Activated T-helper 1 cell treated with Interleukin-2 at 50 U/mL for 16 hours (primary cell): ENCODE measurements at places on chromosomes 5 and 9.

- no peak for DNase-seq
These were observed 29.1 kb upstream of the ZFAND5 start for GRCh38 chr9:72394066-72394465.

- DNase-seq = no peak
These were observed 36.1 kb downstream of the ABLIM3 start for GRCh38 chr5:149177339-149177843.

DNA sequence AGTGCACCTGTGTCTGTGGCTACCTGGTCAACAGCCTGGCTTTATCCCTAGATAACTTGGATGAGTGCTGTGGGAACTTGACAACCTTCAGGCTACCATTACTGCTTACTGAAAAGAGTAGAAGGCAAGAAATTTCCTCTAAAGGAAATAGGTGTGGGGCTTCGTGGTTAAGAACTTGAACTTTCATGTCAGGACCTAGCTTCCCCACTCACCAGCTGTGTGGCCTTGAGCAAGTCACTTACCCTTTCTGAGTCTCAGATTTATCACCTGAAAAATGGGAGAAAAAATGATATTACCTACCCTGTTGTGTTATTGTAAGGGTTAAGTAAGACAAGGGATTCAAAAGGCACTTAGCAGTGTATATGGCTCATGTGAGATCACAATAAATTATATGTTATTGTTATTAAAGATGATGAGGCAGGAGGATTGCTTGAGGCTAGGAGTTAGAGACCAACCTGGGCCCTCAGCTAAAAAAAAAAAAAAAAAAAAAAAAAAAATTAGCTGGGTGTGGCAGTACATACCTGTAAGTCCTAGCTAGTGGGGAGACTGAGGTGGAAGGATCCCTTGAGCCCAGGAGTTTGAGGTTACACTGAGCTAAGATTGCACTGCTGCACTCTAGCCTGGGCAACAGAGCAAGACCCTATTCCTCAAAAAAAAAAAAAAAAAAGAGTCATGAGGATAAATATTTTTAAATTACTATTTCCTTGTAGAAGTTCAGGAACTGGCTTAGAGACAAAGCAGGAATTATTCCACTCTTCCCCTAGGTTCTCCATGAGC, 97.0 kb upstream of the SPRY4 start:
- DNase-seq = no peak

DNA sequence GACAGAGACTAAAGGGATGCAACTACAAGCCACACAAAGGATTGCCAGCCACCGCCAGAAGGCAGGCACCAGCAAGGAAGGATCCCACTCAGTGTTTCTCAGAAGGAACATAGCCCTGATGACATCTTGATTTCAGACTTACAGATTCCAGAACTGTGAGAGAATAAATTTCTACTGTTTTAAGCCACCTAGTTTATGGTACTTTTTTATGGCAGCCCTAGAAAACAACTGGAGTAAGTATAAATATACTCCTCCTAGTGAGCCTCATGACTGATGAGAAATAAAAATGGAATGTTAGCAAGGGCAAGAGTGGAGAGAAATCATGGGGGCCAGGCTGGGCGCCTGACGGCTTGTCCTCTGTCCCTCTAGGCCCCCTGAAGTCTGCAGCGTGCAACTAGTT, 307.3 kb downstream of the PIK3R1 start:
- no peak for DNase-seq

DNA sequence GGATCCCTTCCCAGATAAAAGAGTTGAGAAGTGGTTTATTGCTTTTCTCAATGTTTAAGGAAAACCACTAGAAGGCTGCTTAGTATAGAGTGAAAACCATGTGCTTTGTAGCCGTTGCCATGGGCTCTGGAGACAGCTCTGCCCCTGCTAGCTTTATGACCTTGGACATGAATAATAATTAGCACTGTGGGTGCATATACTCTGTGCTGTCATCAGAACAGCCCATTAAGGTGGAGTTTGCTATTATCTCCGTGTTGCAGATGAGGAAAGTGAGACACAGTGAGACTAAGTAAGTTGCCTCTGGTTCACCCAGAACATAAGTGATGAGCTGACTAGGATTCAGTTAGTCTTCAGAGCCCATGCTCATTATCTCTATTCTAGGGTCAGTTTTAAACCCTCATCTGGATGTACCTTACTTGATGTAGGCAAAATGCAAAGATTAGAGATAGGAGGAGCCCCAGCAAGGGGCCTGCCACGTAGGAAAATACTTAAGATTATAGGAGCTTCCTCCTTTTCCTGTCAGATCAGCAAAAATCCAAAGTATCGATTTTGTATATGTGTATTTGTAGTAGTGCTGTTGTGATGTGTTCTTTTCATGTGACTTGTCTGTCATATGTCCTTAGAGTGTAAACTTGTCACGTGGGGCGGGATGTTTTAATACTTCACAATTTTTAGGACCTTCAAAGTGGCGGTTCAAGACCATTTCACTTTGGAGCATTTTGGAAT, 102.5 kb downstream of the TLE4 start:
- no peak for DNase-seq

DNA sequence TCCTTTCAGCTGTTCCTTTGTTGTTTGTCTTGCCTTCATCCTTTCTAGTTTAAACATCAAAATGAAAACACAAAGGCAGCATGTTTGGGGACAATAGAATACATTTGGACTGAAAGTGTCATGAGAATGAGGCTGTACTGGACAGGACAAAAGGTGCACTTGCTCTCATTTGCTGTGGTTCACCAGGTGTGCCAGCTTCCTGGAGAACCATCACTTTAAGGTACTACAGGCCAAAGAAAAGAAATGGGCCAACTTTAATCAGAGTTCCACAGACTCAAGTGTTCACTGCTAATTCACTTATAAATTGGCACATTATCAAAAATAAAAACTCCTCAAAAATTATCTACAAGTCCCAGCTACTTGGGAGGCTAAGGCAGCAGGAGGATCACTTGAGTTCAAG, 53.8 kb downstream of the ABHD17B start:
- no peak for DNase-seq

GRCh38 chr5:171596391-171596878, 177.0 kb downstream of the FGF18 start:
- no peak for DNase-seq

GRCh38 chr5:176654856-176655255, 7.6 kb downstream of the TSPAN17 start:
- DNase-seq = no peak
